ENCODE measurements at places on chromosomes 11 and 22.
A peak's percentile ranks its signal among the peaks of the same experiment; 100 is the strongest.

DNA sequence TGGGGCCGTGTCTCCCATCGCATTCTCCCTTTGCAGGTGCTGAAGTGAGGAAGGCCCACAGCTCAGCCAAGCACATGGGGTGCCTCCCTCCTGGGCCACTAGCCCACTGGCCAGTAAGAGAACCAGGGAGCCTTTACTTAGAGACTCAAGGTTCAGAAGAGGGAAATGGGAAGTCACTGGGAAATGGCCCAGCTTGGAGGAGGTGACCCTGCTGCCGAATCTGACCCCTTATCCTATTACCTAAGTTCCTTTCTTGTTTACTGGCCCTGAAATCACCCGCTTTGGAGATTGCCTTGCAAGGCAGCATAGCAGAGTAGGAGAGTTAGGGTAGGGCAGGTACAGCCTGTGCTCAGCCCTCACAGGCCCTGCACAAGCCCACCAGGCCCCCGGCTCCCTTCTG lies 24.4 kb downstream of the UPB1 start:
- DNase-seq, result peak; percentile 12

- no peak for DNase-seq
These were observed 35.3 kb upstream of the HORMAD2 start for GRCh38 chr22:30044881-30045493.

- DNase-seq, result peak; percentile 50
These were observed 8.1 kb downstream of the CCDC15 start for GRCh38 chr11:124961972-124962609.

GRCh38 chr11:111734101-111734953 lies 31.9 kb downstream of the PPP2R1B start:
- no peak for DNase-seq

DNA sequence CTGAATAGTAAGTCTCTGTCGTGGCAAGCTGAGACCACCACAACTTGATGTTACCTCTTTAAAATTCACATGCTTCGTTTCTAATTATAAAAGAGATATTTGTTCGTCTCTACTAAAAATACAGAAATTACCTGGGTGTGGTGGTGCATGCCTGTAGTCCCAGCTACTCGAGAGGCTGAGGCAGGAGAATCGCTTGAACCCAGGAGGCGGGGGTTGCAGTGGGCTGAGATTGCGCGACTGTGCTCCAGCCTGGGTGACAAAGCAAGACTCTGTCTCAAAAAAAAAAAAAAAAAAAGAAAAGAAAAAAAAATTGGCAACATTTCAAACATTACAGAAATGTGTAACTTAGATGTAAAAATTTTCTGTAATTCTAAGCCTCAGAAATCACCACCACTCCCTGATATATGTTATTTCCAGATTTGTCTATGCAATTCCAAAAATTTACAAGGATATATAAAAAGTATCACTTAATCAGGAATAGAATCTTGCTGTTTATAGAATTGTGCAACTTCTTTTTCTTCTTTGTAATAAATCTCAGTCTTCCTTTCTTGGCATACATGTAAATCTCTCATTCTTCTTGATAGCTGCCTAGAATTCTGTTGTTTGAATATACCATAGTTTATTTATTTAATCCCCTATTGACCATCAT lies 37.3 kb downstream of the C11orf96 start:
- DNase-seq, result no peak

DNA sequence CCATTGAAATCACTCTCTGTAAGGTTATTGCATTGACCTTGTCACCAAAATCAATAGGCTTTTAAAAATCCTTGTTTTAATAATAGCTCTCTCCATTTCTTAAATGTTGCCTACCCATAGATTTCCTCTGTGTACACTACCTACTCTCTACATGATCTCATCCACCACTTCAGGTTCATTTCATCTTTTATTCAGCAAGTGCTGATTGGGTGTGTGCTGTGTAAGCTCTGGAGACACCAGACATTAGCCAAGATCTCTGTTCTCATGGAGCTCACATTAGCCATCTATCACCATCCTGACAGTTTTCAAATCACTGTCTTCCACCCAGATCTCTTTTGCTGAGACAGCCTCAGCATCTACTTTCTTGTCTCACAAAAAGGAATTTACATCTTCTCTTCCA lies 4.4 kb upstream of the MS4A10 start:
- DNase-seq, result no peak

DNA sequence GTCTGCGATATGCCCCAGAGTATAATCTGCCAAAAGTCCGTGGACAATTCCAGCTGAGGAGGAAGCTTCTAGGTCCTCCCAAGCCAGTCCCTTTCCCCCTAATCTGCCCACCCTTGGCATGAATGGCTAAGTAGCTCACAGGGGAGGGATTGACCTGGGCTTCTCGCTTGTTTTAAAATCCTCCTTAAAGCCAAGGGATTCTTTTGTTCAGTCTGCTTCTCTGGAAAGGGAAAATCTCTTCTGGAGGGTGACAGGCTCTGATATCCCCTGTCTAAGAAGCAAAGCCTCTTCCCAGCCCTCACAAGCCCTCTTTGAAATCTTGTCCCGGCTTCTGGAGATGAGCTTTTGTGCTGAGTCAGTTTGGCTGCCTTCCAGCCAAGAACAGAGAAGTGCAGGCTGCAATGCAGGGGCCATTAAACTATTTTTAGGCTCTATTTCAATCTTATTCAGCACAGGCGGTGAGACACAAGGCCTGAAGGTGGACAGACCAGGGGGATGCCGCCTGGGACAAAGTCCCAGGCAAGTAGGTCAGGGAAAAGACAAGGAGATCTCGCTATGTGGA lies 23.9 kb downstream of the NEFH start:
- DNase-seq, result no peak

DNA sequence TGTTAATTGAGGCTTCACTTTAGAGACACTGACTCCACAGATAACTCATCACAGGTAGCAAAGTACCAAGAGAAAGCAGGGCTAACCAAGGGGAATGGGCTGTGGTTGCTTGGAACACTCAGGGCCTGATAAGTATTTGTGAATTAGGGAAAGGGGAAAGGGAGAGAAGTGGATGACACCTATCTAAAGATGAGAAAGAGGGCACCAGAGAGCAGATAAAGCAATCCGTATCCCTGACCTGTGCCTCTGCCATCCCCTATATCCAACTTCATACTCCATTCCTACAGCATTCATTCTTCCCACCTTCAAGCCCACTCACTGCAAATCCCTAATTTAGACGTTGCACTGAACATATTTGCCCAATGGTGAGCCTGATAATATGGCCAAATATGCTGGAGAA lies 43.0 kb upstream of the API5 start:
- no peak for DNase-seq

GRCh38 chr22:49710746-49711145 lies 116.9 kb downstream of the BRD1 start:
- DNase-seq, result no peak

- DNase-seq, result no peak
These were observed 3.1 kb downstream of the MAPK8IP2 start for GRCh38 chr22:50603511-50604255.

DNA sequence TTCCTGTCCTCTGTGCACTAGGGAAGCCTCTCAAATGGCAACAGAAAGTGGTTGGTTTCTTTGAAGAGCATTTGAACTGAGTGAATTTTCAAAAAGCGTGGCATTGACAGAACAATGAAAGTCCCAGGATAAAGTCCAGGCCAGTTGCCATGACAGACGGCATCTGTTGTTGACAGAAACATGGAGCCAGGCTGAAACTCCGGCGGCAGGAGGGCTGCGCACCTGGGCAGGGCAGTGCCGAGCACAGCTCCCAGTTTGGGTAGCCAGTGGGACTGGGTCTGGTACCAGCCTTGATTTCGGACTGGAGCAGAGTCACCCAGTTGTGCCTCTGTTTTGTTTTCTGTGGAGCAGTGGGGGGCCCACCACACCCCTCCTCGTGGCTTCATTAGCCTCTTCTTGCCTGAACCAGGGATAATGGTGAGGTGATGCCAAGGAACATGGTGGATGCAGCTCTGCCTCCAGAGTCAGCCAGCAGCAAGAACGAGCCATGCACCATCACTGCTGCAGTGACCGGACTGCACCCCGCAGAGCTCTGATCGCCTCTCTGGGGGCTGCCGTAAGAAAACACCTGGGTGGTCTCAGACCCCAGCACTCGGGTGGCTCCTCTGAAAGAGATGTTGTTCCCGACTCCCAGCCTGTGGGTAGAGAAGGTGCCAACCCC lies 9.8 kb upstream of the SEPTIN5 start:
- DNase-seq, result no peak

GRCh38 chr11:114379394-114380069 lies 20.8 kb downstream of the C11orf71 start:
- no peak for DNase-seq

GRCh38 chr11:46896719-46897406 lies 21.5 kb downstream of the LRP4 start:
- DNase-seq, result peak; percentile 53

DNA sequence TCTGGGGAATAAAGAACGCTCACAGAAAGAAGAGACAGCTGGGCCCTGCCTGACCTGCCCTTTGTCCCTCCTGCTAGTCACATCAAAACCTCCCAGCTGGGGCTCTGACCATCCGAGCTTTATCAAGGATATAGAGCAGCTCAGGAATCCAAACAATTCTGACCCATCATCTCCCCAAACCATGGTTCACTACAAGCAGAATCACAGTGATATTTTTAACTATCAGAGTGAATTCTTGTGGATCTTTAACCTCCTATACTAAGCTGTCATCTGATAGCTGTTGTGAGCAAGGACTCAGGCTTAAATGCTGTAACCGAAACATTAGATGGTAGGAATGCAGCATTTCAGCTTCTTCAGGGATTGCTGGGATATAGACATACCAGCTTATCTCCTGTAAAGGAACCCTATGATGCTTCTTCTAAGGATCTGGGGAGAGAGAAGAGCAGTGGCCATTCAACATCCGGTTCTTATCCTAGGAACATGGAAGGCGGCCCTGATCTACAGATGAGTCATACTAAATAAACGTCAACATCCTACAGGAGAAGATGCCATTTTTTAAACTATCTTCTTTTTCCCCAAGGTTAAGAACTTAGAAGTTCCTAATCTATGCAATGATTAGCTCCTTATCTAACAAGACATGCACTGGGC lies 84.7 kb upstream of the AKIP1 start:
- DNase-seq, result no peak

DNA sequence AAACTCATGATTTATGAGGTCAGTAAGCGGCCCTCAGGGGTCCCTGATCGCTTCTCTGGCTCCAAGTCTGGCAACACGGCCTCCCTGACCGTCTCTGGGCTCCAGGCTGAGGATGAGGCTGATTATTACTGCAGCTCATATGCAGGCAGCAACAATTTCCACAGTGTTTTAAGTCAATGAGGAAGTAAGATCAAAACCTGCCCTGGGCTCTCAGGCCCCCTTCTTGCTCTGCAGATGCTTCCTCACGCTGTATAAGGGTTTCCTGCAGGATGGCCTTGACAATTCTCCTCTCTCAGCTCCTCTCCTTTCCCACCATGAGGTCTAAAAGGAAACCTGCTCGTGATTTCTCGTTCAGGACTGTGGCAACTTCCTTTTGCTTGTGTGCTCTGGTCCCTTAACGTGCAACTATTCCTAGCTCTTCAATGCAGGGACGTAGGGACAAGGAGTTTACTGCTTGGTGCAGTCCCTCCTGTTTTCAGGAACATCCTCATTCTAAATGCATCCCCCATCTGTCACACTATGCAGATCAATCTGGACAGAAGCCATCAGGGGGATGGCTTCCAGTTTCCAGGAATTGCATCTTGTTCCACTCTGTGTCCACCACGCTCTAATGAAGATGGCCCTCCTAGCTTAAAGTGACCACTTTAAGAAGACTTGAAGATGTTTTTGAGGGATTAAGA lies 64.3 kb upstream of the IGLL5 start:
- no peak for DNase-seq

DNA sequence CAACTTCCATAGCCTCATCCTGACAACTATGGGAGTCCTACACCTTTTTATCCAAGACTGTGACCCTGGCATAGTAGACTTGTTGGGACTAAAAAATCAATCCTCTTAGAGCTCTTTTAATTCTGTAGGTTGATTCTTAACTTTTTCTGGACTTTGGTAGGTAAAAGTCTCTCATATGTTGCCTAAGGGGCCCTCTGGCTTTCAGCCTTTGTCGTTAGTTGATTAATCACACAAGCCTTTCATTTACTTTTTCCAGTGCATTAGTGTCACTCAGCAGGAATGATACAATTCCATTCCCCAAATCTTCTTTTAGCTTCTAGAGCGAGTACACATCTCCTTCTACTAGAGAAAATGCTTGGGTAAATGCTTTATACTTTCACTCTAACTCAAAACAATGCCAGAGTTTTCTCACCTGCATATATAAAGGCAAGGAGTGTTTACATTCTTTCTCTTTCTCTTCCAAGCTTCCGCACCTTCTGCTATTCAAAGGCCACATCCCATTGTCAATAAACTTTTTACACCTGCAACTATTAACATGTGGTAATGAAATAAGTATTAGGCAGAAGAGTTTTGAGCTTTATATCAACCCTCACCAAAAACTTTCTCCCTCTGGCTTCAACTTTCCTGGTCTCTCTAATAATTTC lies 516.6 kb downstream of the FAM181B start:
- no peak for DNase-seq

- peak; percentile 24 for DNase-seq
These were observed 11.9 kb downstream of the B3GNT6 start for GRCh38 chr11:77046060-77046501.

DNA sequence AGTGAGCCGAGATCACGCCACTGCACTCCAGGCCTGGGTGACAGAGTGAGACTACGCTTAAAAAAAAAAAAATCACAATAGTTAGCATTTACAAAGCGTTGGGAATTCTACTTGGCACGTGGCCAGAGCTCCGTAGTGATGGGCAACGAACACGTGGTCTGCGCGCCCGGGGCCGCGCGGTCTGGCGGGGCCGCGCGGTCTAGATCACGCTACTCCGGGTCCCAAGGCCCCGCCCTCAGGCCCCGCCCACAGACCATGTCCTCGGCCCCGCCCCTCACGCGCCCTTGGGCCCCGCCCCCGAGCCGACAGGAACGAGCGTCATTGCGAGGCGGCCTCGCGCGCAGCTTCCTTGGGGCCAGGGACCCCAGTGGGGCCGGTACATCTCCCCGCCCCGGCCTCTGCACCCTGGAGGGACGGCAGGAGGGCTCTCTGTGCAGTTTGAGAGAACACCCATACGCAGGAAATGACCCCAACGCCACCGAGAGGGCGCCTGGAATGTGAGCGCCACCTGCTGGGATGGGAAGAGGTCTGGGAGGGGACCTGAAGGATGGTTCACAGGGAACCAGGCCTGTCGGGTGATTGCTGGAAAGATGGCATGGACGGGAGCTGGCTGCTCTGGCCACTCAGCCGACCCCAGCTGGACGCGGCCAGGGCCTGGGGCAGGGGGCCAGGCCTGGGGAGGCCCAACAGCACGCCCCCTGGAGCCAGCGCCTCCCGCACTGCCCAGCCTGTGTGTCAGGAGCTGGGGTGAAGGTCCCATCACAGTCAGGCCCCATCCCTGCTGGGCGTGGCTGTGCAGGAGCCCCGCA lies 2.0 kb upstream of the PTDSS2 start:
- DNase-seq, result peak; percentile 91

- no peak for DNase-seq
These were observed 1.5 kb downstream of the EML3 start for GRCh38 chr11:62610814-62611704.

- no peak for DNase-seq
These were observed 4.6 kb downstream of the MOB2 start for GRCh38 chr11:1481861-1482441.

GRCh38 chr22:44876921-44877320 lies 124.5 kb downstream of the ARHGAP8 start:
- DNase-seq, result no peak

Measured in HL-60 (cell line).